Mucosa of descending colon (tissue), 3 donors: ENCODE measurements at places on chromosomes 3 and 15. TPM values are rescaled to one million over a fixed set of nuclear protein-coding genes. Genes with fewer than 3 reads are reported as not detected.

DNA sequence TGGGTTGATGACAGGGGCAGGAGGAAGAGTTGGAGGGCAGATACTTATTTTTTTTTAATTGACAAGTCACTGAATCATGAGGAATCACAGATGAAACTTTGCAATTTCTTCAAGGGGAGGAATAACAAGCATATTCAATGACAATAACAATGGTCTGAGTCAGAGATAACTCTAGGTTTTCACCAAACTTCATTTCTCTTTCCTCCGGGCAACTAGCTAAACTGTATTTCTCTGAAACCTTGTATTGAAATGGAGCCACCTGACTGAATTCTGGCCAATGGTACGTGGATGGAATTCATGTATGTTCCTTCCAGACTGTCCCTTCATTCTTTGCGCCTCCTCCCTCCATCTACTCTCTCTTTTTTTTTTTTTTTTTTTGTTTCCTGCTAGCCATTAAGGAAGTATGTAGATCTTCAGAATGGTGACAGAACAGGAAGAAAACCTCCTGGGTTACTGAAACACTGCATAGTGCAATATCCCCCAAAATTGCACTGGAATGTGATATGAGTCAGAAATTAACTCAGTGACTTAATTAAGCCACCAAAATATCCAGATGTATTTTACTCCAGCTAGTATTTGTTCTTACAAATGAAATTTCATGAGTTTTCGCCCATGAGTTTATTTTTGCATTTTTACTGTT, 495.4 kb downstream of the OTOL1 start:
- DNase-seq = no peak

DNA sequence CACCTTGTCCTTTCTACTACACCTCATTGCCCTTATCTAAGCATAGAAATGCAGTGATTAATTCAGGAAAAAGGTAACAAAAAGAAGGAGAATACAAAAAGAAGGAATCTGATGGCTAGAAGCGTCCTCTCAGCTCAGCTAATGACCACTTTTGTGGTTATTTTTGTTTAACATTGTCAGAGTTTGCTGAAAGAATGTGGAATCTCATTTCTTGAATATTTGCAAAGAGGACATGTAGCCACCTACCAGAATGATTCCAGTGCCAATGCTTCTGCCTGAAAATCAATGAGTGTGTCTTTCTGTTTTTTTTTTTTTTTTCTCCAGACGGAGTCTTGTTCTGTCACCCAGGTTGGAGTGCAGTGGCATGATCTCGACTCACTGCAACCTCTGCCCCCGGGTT, 24.5 kb downstream of the NANOGP8 start:
- DNase-seq = no peak

DNA sequence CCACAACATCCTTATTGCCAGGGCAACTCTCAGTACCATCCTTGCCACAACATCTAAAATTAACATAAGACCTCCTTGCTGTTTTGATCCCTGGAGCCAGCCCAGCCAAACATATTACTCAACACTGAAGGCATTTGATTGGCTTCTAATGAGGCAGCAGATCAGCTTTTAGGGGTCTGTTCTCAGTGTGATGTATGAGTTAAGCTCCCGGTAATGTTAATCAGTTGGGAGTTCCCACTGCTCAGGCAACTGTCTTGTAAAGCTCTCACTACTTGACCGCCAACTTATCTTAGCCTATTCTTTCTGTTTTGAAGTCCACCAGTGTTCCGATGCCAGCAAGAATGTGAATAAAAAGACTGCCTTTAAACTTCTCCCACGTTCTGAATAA, 158.9 kb downstream of the FOXB1 start:
- no peak for DNase-seq

DNA sequence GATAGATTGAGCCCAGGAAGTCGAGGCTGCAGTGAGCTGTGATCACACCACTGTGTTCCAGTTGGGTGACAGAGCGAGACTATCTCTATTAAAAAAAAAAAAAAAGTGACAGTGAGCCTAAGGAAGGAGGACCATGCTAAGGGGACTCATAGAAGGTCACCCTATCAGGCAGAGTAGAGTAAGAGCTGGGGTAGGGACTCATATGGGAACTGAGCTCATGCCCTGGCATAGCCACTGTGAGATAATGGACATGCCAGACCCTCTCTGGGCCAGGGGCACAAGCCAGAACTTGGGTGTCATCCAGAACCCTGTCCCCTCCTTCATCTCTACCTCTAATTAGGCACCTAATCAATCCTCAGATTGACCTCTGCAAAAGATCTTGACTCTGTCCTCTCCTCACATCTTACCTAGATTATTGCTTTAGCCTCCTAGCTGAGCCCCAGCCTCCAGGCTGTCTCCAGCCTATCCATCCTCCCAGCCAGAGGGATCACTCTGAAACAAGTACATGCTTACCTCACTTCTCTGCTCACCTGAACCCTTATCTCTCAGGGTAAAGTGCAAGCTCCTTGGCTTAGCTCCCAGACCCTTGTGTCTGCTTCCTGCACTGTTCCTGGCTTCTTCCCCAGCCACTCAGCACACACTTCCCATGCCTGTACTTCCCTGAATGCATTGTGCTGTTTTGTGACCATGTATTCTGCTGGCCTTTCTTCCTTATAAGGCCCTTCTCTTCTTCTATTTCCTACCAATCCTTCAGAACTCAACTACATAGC, 76.4 kb downstream of the DAPK2 start:
- peak; percentile 62 for DNase-seq

CGNL1 gene
- 3.3 TPM for total RNA-seq

DNA sequence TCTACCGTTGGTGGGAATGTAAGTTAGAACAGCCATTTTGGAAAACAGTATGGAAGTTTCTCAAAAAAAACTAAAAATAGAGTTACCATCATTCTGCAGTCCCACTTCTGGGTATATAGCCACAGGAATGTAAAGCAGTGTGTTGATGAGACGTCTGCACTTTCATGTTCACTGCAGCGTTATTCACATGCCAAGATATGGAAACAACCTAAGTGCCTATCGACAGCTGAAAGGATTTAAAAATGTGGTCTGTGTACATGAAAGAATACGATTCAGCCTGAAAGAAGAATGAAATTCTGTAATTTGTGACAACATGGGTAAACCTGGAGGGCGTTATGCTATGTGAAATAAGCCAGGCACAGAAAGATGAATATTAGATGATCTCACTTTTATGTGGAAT, 157.7 kb downstream of the THSD4 start:
- DNase-seq = no peak

PRRT3 gene
- 1.8 TPM for total RNA-seq

GRCh38 chr15:35168464-35168863, 83.4 kb upstream of the NANOGP8 start:
- DNase-seq = no peak

- no peak for DNase-seq
Measured at GRCh38 chr15:63858881-63859280, 25.1 kb upstream of the HERC1 start.

DNA sequence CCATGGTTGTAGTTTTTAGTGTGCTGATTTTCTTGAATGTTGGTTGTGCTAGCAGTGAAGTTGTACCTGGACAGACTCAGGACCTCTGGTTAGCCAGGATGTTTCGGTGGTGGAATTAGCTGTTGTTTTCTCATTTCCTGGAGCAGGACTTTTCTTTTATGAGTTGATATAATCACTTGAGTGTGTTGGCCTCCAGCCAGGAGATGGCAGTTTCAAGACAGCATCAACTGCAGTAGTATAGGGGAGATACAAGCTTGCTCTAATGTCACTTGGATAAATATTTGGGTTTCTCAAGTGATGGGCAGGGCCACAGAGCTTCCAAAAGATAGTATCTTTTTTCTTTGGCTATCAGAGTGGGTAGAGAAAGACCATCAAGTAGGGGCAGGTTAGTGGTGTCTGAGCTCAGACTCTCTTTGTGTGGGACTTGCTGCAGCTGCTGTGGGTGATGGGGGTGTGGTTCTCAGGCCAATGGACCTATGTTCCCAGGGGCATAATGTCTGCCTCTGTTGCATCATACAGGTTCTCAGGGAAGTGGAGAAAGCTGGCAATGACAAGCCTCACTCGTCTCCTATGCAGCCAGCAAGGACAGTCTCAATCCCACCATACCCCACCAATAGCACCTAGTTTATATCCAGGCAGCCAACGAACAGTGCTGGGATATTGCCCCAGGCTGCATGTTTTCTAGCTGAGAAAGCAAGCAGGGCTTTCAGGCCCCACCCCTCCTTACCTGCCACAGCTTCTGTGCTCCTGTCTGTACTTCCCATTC, 14.6 kb upstream of the OR5K2 start:
- no peak for DNase-seq

GRCh38 chr3:132682201-132682600, 22.1 kb downstream of the UBA5 start:
- no peak for DNase-seq

DNA sequence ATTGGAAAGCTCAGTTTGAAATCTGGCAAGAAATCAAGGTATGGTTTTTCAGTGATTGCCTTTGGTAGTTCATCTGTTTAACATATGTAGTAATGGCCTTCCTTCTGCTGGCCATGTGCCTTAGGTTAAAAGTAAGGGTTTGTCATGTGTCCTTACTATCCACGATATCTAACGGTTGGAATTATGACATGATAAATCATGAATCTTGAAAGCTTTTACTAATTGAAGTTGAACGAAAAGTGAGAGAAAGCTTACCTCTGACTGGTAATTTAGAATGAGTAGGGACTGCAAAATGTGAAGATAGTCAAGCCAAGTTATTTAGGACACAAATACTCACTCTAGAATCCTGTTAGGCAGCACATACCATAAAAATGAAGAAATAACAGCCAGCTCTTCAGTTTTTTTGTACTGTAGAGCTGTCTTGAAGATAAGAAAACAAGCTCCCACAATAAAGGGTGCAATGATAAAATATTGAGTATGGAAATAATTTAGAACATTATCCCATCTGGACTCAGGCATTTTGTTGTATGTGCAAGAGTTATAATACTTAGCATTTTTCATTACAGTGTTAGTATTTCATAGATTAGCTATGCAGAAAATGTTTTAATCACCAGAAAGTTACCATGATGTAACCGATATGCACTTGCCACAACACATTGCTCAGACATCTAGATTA, 303.4 kb downstream of the ZNF385D start:
- no peak for DNase-seq

GRCh38 chr3:99720985-99721632, 82.7 kb downstream of the COL8A1 start:
- DNase-seq = no peak

DNA sequence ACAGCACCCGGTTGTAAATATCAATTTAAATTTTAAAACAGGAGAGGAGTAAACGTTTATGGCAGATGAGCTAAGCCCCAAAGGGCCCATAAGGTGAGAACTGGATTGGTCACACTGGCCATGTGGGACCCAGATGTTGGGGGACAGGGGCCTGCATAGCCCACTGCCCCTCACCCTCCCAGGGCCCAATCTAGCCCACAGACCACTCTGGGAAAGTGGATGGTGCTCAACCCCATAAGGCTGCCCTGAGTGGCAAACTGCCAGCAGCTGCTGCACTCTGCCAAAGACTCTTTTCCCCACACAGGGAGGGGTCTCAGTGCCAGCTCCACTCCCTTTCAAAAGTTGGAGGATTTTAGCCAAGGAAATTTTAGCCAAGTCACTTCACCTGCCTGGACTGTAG, 42.5 kb downstream of the CCDC12 start:
- DNase-seq = no peak

ZBBX gene
- total RNA-seq = not detected

- DNase-seq = no peak
Measured at GRCh38 chr15:43268111-43269105, 1.7 kb upstream of the TGM5 start.

DNA sequence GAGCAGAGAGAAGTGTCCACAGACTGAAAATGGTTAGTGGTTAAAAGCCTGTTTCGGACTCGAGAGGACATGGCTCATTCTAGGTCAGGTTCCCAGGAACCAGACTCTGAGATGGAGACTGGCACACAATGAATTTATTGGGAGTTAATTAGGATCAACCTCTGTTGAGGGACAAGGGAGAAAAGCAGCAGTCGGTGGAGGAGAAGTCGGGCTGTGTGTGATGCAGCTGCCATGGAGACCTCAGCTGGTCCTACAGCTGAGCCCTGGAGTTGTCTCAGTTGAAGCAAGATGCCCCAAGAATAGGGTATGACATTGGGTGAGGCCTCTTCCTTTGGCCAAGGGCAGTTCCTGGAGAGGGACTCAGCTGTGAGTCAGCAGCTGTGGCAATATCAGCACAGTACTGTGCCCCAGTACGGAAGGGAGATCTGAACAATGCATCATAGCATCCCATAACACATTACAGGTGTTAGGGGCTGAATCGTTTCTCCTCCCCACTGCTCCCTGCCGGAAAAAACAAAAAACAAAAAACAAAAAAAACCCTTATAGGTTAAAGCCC, 105.4 kb downstream of the ABHD5 start:
- DNase-seq = no peak

GRCh38 chr3:121641127-121641526, 19.6 kb downstream of the HCLS1 start:
- no peak for DNase-seq

GRCh38 chr3:143727391-143727790, 120.9 kb downstream of the SLC9A9 start:
- DNase-seq = no peak

GRCh38 chr3:52246728-52247408, 1.3 kb downstream of the PPM1M start:
- DNase-seq = peak; percentile 60

- no peak for DNase-seq
Measured at GRCh38 chr3:127371334-127371733, 83.5 kb upstream of the PRR20G start.

HSPBAP1 gene
- 12.2 TPM for total RNA-seq

- no peak for DNase-seq
Measured at GRCh38 chr3:187406927-187407326, 38.7 kb downstream of the RTP4 start.

DNA sequence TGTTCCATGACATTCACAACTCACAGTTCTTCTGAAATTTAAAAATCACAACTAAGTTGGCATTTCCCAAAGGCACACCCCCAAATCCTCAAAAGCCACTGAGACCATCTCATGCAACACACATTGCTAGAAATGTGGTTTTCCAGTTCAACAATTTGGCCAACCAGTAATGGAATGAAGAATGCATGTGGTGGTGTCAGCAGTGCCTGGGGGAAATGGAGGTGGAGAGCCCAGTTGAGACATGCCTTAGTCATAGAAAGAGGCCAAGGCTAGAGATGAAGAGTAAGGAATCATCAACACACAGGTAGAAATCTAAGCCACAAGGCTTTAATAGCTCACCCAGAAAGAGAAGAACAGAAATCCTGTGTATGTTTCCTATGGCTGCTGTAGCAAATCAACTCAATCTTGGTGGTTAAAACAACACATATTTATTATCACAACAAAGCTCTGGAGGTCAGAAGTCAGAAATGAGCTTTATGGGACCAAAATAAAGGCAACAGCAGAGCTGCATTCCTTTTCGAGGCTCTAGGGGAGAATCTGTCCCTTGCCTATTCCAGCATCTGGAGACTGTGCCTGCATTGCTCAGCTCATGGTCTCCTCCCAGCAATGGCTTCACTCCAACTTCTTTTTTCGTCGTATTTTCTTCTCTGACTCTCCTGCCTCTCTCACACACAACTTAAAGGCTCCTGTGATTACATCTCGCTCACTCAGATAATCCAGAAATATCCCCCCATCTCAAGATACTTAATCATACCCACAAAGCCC, 54.0 kb downstream of the SNTN start:
- no peak for DNase-seq

NXPE3 gene
- 3.8 TPM for total RNA-seq

SIDT1 gene
- total RNA-seq = 37.0 TPM
